ENCODE measurements at places on chromosomes 11 and 22. TPM values are rescaled to one million over a fixed set of nuclear protein-coding genes. Genes with fewer than 3 reads are reported as not detected.
A peak's percentile ranks its signal among the peaks of the same experiment; 100 is the strongest.

DNA sequence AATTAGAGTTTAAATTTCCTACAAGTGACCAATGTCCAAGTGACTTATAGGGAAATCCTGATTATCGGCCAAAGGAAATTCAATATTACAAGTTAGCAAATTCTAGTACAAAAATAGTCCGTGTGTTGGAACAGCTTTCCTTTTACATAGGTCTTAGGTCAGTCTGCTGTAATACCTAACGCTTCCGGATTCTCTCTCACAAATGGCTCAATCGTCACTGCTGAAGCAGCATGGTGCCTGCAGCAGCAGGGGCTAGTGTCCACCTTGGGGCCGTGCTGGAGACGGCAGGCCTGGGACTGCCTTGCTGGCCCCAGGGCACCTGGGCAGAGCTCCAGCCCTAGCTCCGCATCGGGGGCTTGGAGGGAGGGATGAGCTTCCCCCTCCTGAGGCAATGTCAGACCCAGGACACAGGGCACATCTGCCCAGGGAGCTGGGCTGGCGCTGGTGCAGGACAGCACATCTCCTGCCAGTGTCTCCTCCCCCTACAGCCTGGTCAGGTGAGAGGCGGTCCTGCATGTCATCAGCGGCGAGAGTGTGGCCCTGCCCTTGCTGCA is 39.4 kb upstream of the CLTCL1 start:
- no peak for DNase-seq

DNA sequence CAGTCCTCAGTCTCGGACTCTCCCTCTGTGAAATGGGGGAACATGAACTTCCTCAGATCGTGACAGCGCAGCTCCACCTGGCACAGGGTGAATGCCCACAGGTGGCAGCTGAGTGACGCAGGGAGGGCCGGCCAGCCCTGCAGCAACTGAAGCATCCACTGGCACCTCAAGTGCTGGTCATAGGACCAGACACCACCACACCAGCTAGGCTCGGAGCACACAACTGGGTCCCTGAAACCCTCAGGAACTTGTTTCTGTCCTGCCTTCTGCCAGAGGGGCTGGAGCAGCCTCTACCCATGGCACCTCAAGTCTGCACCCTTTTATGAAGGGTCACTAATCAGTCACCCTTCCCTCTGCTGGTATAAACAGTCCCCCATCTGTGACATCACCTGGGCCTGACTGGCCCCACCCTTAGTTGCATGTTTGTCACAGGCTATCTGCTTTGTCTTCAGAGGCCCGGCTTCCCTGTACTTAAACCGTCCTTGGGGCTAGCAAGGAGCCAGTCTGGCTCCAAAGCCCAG is 7.4 kb upstream of the CDC42BPG start:
- no peak for DNase-seq

DNA sequence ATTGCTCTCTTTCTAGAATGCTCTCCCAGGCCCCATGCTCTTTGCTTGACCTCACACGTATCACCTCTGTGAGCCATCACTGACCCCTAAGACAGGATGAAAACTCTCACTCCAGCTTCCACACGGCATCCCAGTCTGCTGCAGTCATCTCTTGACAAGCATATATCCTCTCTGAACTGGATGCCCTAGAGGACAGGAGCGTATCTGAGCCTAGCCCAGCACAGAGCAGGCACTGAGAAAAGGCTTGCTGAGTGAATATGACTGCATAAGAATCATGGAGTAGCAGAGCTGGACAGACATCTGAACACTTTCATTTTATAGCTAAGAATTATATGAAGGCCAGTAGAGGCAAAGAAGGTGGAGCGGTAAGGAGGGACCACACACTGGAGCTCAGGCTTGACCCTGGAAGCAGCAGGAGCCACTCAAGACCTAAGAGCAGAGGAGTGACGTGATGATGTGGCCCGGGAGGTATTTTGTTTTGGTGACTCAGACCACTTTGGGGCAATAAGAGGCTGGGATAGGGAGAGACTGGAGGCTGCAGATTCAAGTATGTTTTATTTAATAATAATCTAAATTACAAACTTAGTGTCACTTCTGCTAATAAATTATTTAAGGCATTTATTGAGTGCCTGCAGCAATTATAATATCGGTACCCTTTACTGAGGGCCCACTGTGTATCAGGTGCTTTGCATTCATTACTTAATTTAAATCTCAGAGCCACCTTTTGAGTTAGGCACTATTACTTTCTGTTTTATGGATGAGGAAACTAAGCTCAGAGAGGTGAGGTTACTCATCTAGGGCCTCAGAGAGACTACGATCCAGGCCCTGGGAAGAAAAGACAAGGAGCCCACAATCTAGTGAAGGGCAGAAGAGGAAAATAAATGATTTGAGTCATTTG is 42.6 kb downstream of the MAP6 start:
- DNase-seq: peak; percentile 80

DNA sequence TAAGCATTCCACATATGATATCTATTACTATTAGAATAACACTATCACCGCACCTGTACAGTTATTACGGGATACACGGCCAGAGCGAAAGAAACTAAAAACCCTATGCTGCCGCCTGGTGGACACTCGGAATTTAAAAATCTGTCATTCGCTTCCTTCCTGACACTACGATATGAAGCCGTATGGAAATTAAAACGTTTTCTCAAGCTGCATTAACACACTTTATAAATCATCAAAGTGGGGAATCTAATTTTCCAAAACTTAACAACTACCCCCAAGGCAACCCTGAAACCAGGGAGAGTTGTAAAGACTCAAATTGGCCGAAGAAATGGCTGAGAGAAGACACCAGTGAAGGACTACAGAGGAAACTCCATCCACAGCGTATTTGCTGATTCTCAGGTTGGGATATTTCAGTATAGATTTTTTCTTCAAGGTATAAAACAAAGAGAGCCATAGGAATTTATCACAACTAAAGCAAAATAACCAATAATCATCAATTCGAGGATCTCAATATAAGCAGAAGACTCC is 1.4 kb downstream of the CCDC73 start:
- DNase-seq: peak; percentile 48

- DNase-seq: no peak
Observed at GRCh38 chr11:2945757-2946287, 16.6 kb upstream of the PHLDA2 start.

GRCh38 chr11:34433899-34434298 is 4.8 kb upstream of the CAT start:
- peak; percentile 80 for DNase-seq

- DNase-seq: no peak
Observed at GRCh38 chr11:45091563-45092403, 54.7 kb upstream of the PRDM11 start.

DNA sequence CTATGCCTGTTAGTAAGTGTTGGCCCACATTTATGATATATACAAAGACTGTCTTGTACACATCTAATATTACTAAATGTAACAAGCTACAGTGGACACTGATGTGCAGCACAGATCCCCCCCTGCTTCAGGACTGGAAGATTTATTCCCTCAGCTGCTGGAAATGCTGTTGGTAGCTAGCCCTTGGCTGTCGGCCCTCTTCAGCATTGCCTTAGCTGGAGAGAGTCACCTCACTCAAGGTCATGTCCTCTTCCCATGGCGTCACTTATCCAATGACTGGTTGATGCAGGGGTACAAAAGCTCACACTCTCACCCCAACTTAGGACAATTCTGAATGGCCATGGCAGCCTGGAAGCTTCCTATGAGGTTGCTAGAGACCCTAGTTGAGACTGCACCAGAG is 312.7 kb downstream of the SOX6 start:
- no peak for DNase-seq

- DNase-seq: no peak
Observed at GRCh38 chr22:45211848-45212247, 28.8 kb downstream of the KIAA0930 start.

- no peak for DNase-seq
Observed at GRCh38 chr11:68038226-68038717, 553 bp upstream of the TCIRG1 start.

GRCh38 chr11:101296896-101297295 is 167.3 kb upstream of the PGR start:
- peak; percentile 12 for DNase-seq

DNA sequence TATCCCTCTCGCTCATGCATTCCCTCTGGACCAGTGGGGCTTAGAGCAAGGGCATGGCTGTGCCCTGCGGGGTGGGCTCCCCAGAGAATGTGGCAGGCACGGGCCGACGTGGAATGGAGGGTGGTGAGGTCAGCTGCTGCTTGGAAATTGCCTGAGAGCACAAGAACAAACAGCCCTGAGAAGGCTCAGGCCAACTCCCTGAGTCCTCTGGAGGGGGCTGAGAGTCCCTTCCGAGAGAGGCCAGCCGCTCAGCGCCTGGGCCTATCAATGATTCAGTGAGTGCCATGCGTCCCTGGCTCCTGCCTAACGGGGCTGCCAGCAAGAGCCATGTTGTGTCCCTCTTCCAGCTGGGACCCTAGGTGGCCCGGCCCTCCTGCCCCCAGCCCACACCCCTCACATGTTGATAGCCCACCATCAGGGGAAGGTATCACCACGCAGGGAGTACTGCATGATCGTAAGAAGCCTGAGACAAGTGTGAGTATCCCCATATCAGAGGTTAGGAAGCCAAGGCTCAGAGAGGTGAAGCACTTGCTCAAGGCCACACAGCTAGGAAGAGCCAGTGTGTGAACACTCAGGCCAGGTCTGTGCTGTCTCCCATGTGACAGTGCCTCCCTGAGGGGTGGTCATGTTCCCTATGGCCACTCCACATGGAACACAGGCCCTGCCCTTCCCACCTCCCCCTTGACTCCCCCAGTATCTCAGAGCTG is 55.8 kb downstream of the NECTIN1 start:
- no peak for DNase-seq

GRCh38 chr11:119880143-119880542 is 151.1 kb upstream of the NECTIN1 start:
- no peak for DNase-seq

DNA sequence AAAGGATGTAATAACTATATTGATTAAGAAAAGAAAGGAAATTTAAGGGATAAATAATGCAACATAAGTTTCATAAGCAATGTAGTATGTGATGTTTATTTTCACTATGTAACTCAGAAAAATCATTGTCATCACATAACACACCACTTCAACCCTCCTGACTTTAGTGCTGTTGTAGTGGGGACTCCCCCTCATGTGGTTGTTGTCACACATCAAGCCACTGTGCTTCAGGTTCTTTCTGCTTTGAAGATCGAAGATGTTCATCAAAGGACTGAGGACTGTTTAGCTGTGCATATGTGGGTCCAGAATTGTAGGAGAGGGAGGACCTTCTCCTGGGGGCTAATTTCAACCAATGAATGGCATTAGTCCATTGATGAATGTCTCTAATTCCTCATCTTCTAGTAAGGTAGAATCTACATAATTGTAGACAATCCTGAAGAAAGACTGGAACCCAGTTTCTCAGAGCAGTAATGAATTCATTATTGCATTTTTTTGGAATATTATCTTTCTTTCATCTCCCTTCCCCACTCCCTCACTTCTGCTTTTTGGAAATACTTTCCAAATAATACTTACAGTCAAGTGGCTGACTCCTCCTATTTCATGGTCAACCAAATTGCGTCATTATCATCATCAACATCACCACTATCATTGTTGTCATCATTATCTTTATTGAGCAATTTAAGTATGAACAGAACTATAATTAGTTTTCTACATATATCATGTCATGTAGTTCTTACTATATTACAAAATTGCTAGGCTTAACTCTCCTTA is 9.8 kb upstream of the CARD16 start:
- no peak for DNase-seq

DNA sequence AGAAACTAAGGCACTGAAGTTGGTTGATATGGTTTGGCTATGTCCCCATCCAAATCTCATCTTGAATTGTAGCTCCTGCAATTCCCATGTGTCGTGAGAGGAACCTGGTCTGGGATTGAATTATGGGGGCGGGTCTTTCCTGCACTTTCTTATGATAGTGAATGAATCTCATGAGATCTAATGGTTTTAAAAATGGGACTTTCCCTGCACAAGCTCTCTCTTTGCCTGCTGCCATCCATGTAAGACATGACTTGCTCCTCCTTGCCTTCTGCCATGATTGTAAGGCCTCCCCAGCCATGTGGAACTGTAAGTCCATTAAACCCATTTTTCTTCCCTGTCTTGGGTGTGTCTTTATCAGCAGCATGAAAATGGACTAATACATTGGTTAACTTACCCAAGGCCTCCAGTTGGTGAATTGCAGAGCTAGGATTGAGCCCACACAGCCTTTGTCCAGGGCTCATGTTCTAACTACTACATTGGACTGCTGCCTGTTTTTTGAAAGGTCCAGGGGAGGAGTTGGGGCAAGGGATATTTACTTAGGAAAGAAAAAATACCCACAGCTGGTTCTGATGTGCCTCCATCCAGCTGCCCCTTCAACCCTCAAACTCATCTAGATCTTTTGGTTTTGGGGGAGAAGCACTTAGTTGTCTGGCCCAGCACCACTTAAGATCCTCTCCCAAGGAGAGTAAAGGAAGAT is 107.8 kb upstream of the NAV2 start:
- DNase-seq: no peak

- DNase-seq: no peak
Observed at GRCh38 chr11:57648801-57649735, 644 bp downstream of the YPEL4 start.

GRCh38 chr22:48761546-48761945 is 1066.1 kb downstream of the BRD1 start:
- no peak for DNase-seq

- DNase-seq: peak; percentile 99
Observed at GRCh38 chr11:3747704-3748103, 49.6 kb downstream of the NUP98 start.

DNA sequence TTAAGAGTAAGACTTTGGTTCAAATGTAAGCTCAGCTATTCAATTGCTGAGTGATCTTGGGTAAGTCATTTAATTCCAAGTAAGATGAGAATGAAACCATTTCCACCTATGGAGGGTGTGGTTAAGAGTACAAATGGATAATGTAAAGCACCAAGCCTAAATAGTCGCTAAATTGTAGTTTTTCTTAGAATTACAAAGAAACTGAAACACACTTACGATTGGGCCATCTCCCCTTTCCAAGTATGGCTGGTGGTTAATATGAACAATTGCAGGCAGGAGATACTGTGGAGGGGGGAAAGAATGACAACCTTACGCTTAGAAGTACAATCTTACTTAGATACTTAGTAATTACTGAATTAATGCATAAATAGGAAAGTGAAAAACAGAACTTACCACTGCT is 8.2 kb downstream of the DDX17 start:
- no peak for DNase-seq

GRCh38 chr11:111770581-111771134 is 4.5 kb upstream of the PPP2R1B start:
- DNase-seq: no peak

GRCh38 chr11:79182794-79183193 is 258.0 kb downstream of the TENM4 start:
- DNase-seq: no peak

GRCh38 chr11:43523632-43524031 is 156.9 kb upstream of the HSD17B12 start:
- DNase-seq: no peak

GRCh38 chr11:28137366-28137765 is 29.2 kb downstream of the METTL15 start:
- no peak for DNase-seq

The NAALADL1 gene
- 16.6 TPM for total RNA-seq

The FERMT3 gene
- total RNA-seq: 0.51 TPM

The PPP1R14B gene
- 392 TPM for total RNA-seq

The CRYBB2 gene
- total RNA-seq: not detected

The CRYBA4 gene
- total RNA-seq: not detected

The POTEH gene
- not detected for total RNA-seq

The FIBIN gene
- 14.2 TPM for total RNA-seq

The TRIM29 gene
- 441 TPM for total RNA-seq

The C11orf42 gene
- not detected for total RNA-seq
